ENCODE measurements at places on chromosomes 12 and 14.

DNA sequence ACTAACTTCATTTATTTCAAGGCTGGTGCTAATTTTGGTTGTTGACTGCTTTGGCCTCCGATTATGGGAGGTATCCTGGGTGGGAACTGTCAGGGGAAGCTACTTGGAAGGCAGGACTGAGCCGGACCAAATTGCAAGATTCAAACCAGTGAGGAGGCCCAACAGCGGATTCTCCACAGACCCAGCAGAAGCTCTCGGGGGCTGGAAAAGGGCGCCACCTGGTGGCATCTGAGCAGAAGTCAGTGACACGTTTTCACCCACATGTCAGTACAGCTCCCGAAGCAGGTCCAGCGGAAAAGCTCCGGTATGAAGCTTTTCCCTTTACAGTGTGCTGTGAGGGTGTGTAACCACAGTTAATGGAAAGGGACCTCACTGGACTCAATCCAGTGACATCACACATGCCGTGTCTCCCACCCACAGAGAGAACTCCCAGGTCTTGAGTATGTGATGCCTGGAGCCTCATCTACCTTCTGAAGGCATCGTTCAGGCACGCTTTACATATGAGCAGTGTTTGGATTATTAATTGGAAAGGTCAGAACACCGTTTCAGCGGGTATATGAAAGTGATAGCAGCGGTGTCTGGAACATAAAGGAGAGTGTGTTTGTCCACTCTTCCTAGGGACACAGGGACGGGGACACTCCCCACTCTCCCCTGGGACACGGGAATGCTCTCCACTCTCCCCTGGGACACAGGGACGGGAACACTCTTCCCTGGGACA, 3.6 kb upstream of the P2RX2 start:
- DNase-seq, result peak; percentile 88

GRCh38 chr12:22312336-22312735, 22.2 kb downstream of the ST8SIA1 start:
- no peak for DNase-seq

DNA sequence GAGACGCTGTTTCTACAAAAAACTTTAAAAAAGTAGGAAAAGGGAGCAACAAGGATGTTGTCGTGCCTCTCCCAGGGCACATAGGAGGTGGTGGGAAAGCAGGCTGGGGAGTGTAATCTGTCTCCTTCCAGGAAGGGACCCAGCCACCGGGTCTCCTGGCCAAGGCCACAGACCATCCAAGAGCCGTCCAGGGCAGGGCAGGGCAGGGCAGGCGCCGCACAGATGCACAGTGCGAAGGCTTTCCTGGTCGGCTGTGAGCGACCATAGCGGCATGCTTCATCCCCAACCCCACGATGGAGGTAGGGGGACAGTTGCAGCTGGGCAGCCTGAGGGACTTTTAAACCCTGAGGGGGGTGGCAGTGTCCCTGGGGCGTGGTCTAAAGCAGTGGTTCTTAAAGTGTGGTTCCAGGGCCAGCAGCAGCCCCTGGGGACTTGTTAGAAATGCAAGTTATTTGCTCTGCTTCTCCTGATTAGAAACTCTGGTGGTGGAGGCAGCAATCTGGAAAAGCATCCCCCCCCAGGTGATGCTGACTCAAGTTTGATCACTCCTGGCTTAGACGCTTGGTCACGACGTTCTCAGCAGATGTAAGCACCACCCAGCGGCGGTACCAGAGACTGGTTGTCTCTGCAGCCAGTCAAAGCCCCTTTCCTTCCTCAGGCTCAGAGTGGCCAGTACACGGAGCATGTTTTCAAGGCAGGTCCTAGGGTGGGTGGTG, 197.4 kb upstream of the PRMT8 start:
- DNase-seq, result no peak

- no peak for DNase-seq
Measured at GRCh38 chr12:49552425-49552824, 13.6 kb downstream of the KCNH3 start.

DNA sequence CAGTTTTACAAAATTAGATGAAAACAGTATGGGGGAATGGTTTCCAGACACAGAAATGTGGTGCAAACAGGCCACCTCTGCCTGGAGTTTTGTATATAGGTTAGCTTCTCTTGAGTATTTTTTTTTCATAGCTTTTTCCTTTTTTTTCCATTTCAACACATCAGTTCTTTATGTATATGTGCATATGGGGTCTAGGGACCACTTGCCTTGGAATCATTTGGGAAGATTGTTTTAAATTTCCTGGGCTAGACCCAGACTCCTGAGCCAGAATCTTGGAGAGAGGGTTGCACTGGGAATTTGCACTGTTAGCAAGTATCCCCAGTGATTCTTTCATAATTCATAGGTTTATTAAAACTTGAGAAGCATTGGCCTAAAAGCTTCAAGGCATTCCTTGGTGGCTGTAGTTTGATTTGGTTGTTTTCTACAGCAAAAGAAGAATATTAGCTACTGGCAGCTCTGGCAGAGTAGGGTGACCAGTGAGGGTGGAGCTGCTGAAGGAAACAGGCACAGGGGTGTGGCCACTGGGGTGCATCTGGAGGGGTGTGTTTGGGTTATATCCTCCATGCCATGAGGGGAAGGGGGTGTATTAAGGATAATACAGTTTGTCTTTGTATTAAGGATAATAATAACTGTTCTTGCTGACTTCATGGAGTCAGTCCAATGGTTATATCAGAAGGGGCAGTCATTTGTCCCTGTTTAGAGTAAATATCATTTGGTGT, 22.8 kb downstream of the PPP1R36 start:
- DNase-seq, result no peak

DNA sequence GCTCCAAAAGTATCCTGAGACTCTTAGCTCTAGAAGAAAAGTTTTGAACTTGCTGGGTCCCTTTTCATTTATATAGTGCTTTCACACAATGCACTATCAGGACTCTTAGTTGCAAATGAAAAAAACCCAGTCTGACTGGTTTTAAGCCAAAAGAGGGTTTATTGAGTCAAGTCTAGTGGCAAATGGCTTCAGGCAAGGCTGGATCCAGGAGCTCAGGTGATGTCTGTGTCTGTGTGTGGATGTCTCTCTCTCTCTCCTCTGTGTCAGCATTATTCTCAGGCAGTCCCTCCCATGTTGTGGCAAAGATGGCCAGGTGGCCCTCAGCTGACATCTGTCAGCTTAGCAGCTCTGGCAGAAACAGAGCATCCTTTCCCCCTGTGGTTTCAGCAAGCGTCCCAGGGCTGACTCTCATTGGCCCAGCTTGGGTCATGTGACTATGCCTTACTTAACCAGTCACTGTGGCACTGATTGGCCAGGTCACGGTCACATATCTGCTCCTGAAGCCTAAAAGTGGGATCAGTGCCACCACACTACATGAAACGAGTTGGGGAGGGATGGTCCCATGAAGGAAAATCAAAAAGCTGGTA, 6.2 kb downstream of the TMEM120B start:
- no peak for DNase-seq

DNA sequence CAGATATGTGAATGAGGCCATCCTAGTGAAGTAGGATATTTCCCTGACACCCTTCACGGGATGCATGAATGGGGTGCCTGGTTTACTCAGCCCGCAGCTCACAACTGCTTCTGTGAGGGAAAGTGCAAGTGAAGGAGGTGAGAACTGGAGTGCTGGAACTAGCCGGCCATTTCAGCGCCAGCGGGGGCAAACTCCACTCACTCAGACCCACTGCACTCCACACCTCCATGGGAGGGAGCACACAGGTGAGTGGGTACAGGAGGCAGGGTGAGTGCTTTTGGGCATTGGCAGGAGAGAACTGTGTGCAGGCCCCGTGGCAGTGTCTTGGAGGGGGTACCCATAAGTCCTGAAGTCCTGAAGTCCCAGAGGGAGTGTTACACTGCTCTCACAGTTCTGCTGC, 1008.4 kb downstream of the SLC6A15 start:
- no peak for DNase-seq

DNA sequence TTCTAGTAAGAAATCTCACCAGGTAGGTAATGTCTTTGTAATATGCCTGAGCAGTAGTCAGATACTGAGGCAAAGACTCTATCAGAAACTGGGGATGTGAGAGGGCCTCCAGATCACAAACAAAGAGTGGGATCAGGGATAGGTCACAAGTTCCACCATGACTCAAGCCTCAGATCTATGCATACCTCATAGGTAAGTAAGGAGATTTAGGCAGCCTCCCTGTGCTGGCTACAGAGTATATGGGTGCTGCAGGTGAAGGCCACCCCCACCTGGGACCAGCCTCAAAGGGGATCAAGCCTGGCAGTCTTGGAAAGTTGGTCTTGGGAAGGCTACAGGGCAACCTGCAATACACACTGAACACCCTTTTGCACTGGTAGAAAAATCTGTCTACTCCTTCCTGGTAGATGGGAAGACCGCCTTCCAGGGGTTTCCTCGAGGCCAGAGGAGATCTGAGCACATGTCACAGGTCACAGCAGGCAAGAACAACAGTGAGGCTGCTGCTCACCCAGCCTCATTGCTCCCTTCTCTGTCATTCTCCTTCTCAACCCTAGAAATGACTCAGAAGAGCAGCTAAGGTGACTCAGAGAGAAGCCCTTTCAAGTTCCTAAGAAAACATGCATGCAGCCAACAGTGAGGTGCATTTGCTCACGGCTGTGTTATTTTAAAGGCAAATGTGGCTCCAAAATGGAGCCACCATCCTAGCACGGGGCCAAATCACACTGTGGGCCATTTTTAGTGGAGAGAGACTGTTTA, 143.4 kb upstream of the CDKN3 start:
- DNase-seq, result peak; percentile 49

DNA sequence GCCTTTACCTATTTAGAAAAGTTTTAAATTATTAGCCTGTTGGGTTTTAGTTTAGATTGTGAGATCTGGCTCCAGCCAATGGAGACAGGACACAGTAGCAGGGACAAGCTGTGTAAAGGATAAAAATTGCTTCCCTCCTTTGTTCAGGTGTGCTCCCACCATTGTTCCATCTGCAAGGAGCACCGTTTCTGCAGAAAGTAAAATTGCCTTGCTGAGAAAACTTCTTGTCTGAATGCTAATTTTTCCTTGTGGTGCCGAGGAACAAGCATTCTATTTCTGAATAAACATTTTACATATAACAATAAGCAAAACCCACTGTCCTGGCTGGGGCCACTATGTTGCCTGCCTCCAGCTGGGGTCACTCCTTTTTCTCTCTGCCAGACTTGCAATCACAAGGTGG, 72.7 kb upstream of the ZFP36L1 start:
- no peak for DNase-seq

DNA sequence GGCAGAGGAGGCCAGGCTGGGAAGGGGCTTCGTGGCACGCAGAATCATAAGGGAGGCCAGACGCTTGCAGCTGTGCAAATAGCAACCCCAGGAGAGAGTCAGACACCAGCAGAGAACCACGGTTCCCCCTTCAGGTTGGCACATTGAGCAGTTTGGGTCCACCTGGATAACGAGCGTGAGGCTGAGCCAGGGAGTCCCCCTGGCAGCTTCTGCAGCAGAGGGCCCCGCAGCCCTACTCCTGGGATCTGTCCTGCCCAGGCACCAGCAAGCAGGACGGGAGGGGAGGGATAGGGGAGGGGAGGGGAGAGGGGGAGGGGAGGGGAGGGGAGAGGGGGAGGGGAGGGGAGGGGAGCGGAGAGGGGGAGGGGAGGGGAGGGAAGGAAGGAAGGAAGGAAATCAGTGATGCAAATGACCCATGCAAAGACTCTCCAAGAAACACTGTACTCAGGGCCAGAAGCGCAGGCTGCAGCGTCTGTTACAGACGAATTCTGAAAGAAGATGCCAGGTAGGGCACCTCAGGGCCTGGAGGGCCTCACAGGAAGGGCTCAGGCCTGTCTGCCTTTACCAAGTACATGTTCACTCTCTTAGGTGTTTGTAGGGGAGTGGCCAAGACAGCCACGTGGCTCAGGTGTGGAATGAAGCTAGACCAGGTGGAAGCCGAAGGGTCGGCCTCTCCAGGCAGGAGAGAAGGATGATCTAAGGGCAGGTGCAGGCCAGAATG, 32.3 kb upstream of the MMP17 start:
- no peak for DNase-seq

DNA sequence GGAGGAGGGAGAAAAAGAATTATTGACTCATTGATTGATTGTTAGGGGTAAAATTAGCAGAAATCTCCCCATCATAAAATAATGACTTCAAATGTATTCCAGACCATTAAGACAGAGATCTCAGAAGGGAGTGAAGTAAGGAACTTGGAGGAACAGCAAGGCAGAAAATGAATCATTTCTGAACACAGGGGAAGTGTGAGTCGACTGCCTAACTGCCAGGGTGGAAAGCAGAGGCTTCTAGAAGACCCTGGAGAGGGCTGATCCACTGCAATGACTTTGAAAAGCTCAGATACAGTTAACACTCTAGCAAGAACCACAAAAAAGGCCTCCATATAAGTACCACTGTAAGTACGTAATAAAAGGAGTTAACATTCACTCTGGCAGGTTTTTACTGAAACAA, 9.7 kb downstream of the GLTP start:
- DNase-seq, result no peak

DNA sequence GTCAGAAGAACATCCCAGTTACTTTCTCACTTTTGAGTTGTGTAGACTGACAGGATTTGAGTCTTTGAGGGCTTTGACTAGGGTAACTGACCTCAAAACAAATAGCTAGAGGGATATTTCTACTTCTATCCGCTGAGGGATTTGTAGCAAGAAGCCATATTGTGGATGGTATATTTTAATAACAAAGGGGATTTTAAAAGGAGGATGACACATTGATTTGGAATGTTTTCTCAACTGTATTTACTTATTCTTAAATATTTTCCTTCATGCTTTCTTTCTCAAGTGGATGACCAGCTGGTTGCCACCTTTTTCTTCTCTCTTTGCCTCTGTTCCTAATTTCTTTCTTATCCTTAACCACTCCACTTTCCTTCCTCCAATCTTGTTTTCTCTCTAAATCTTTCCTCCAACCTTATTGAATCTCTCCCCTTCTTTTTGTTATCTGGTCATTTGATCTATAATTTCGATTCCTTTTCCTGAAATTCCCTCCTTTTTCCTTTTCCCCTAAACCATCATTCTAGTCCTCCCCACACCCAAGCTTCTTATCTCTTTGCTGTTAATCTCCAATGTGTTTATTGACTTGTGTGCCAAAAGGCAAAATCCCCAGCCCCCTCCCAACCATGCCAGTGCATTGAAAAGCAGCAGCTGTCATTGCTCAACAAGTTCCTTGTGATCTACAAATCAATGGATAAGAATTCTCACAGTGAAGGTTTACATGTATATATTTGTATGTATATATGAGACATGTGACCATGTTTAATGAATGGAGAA, 411.6 kb downstream of the RAD51B start:
- no peak for DNase-seq
